ENCODE measurements at places on chromosomes 1 and 21.

DNA sequence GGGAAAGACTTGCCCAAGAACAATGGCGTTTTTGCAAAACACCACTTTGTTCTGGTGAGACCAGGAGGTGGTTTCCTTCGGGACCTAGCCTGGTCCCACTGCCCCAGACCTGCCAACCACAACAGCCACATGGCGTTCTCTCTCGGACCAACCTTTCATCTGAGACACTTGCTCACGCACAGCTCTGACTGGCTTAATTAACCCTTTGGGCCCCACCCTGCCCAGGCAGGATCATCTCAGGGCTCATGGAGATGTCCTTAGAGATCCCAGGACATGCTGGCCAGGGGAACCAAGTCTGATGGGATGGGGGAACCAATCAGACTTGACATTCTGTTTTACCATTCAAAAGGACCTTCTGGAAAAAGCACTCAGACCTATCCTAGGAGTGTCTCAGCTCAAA is 97.8 kb upstream of the SLC2A1 start:
- no peak for DNase-seq

DNA sequence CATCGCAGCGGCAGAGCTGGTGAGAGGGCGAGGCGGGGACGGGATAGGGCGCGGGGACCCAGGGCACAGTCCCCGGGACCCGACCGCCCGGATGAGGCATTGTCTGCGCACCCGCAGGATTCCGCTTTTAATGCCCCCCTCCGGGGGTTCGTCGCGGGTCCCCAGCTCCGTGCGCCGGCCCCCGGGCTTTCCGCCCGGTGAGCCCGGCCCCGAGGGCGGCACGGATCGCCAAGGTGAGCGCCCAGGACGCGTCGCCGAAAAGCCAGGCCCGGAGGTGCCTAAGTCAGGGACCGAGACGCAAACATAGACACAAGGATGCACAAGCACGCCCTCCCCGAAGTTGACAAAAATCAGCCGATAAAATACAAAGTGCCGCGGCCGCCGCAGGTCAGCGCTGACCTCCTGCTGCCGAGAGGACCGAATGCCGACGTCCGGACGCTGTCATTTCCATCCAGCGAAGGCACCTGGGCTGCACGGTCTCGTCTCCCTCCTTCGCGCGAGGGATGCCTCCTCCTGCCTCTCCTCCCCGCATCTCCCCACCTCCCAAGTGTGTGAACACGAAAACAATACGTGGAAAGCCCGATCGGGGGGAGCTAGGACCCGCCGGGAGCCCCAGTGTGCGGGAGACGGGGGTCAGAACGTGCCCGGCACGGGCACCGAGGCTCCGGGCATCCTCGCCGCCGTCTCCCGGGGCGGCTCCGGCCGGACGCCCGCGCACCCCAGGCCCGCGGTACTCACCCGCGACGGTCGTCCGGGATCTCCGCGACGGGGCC is 101.1 kb upstream of the SOD1 start:
- DNase-seq = no peak

DNA sequence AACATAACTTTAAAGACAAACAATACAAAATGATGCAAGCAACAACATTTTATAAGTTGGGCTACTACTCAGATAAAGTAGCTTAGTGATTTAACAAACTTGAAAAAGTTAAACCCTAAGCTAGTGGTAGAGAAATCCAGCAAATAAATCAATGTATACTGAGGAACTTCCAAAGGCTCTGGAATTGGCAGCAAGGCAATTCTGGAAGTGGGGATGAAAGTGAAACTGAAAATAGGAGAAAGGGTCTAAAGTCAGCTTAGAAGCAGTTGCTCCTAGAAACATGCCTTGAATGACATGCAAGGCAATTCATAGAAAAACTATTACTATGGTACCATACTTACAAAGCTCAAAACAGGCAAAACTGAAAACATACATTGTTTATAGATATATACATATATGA is 90.0 kb upstream of the CAMK1G start:
- no peak for DNase-seq

DNA sequence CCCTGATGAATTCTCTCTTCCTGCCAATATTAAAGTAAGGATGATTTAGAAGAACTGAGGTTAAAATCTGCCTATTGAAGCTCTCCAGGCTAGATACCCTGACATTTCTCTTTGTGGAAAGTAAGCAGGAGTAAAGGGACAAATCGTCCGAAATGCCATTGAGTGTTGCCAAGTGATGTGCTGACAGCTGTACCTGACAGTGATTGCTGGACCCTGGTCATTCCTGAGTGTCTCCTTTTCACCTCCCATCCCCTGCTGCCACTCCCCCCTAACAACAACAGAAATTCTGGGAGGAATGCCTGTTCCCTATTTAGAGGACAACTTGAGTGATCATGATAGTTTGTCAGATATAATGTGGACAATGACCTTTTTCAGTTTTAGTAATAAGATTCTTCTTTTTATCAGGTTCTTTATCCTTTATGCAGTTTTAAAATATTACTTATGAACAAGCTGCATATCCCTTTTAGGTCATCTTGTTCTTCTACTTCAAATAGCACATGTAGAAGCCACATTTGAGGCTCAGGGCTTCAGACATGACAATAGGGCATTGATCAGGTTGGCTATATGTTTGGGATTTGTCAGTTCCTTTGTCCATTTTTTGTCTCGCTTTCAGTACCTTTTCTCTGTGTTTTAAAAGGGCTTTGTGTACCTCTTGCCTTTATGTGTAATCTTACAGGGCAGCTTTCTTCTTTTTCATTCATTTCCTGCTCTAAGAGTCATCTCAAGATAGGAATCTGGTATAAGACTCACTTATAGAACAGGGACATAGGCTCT is 56.0 kb downstream of the ITSN1 start:
- DNase-seq = no peak

GRCh38 chr1:214401666-214402065 is 120.7 kb downstream of the SMYD2 start:
- DNase-seq = no peak

- no peak for DNase-seq
Observed at GRCh38 chr1:20178634-20179370, 7.1 kb upstream of the UBXN10 start.

GRCh38 chr1:36157115-36157903 is 1.3 kb downstream of the MAP7D1 start:
- DNase-seq = no peak

All from activated CD4-positive, CD25-positive, alpha-beta regulatory T cell (primary cell).